ENCODE measurements at places on chromosomes 11 and 22.

- DNase-seq: no peak
These were observed 636 bp downstream of the KCNQ1OT1 start for GRCh38 chr11:2699185-2699530.

- no peak for DNase-seq
These were observed 539.3 kb upstream of the B3GAT1 start for GRCh38 chr11:134951305-134951700.

DNA sequence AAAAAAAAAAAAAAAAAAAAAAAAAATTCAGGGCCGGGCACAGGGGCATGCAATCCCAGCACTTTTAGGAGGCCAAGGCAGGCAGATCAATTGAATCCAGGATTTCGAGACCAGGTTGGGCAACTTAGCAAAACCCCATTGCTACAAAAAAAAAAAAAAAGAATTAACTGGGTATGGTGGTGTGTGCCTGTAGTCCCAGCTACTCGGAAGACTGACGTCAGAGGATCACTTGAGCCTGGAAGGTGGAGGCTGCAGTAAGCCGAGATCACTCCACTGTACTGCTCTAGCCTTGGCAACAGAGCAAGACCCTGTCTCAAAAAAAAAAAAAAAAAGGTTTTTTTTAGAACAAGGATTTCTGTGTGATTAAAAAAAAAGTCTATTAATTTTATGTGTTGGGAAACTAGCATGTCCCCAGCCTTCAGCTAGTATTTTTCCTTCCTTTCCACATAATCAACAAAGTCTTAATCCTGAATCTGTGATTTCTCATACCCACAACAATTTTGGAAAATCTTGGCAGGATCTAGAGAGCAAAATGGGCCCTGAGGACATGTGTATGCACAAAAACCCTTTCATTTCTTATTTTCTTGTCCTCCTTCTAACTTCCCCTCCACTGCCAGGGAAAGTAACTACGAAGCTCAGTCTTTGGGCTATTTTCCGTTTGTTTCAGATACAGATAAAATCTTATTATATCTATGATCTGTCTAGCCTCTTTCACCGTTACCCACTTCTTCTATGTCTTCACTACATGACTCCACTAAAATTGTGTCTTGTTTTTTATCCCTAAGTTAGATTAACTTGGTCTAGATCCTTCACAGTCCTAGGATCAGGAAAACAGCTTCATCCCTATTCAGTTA is 5.7 kb upstream of the AMBRA1 start:
- no peak for DNase-seq

DNA sequence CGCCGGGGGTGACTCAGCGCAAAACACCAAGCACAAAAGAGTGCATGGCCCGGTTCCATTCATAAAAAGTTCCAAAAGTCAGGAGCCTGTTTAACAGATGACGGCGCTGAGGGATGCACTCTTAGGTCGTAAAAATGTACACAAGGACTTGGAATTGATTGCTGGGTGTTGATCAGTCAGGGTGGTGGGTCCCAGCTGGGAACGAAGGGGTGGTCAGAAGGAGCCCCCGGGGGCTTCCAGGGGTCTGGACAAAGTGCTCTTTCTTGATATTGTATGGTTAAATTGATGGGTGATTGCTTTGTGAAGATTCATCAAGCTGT is 20.7 kb downstream of the IFITM10 start:
- no peak for DNase-seq

DNA sequence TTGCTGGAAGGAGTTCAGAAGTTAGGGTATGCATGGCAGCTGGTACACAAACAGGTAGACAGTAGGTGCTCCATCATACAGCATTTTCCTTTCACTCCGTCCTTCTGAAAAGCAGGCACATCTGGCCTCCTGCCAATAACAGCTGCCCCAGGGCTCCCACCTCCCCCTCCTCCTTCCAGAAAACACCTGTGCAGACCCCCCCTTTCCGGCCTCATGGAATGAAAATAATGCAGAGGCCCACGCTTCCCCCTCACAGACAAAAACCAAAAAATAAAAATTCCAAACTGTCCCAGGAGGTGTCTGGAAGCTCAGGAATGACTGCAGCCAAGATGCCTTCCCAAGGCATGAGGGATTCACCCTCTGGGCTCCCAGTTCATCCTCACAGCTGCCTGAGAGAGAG is 185.5 kb downstream of the MN1 start:
- DNase-seq: no peak

DNA sequence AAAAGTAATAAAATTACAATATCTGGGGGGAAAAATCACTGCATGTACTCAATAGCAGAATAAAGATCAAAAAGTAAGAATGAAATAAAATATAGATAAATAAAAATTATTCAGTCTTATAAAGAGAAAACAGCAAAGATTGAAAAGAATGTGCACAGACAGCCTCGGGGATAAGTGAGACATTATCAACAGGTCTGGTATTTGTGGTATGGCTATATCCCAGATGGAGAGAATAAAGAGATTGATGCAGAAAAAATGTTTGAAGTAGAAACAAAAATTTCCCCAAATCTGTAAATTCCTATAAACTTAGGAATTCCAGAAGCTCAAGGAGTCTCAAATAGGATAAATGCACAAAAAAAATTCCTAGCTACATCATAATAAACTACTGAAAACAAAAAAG is 74.5 kb upstream of the LUZP2 start:
- no peak for DNase-seq

GRCh38 chr11:7610393-7610792 is 62.9 kb downstream of the CYB5R2 start:
- no peak for DNase-seq

DNA sequence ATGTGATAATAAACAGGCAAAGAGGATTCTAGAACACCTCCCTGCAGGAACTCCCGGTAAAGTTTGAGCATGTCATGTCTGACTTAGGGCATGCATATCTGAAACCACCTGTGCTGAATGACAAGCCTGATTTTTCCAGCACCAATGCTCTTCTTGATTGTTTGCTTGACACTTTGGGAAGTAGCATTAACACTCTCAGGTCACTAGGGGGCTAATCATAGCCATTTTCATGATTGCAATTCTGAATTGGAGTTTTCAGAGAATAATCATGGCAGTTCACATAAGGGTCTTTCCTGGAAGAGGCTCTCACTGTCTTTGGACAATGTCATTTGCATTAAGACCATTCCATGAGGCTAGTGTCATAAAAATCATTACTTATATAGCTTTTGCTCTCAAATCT is 234.4 kb upstream of the MTNR1B start:
- DNase-seq: no peak

- DNase-seq: no peak
These were observed 48.5 kb upstream of the SOX6 start for GRCh38 chr11:16404781-16405285.

DNA sequence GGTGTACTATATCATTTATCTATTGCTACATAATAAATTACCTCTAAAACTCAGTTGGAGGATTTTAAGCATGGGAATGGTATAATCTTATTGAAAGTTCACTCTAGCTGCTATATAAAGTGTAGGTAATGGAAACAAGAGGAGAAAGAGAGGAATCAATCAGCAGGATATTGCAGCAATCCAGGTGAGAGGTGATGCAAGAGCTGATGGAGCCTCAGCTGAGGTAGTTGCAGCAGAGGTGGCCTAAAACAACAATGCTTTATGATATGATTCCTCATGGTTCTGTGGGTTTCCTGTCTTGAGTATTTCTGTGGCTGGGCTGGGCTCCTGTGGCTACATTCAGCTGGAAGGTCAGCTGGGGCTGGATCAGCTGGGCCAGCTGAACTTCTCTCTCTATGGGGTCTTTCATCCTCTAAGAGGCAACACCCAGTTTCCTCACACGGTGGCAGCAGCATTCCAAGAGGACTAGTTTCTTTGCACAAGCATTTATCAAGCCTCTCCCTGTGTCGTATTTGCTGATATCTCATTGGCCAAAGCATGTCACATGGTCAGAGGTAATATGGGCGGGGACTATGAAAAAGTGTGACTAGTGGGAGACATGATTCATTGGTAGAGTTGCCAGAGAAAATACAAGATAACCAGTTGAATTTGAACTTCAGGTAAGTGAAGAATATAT is 135.4 kb upstream of the LARGE1 start:
- peak; percentile 25 for DNase-seq

DNA sequence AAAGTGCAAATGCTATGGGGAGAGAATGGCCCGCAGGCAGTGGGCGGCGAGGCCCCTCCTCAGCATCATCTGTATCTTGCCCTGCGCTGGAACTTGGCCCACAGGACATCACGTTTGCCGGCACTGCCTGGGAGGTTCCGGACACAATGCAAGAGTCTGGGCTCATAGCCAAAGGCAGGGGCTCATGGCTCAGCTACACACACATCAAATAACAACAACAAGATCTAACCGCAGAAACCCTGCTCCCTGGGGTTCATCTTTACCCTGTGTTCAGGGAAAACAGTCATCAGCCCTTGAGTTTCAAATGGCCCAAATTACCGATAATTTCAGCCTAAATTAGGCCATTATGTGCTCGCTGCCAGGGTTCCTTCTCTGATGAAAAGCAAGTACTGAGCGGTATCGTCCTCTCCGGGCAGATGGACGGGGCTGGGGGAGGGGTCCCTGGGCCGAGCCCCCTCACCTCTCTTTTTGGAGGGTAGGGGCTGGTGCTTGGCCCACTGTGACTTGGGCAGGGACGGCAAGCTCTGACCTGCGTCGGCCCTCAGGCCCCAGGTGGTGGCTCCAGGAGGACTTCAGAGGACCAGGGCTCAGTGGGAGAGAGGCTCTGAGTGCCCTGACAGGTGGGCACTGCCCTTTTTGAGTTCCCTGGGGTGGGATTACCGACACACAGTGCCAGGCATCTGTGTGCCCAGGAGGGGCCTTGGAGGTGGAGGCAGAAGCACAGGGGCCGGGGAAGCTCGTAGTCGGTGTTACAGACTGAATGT is 25.0 kb upstream of the GAL start:
- DNase-seq: no peak

GRCh38 chr11:102252339-102252891 is 64.9 kb upstream of the BIRC3 start:
- DNase-seq: no peak

- DNase-seq: no peak
These were observed 24.3 kb downstream of the KIAA0930 start for GRCh38 chr22:45216133-45217003.

All from neural crest cell (in vitro differentiated cells).